ENCODE measurements at places on chromosomes 11 and 22.

DNA sequence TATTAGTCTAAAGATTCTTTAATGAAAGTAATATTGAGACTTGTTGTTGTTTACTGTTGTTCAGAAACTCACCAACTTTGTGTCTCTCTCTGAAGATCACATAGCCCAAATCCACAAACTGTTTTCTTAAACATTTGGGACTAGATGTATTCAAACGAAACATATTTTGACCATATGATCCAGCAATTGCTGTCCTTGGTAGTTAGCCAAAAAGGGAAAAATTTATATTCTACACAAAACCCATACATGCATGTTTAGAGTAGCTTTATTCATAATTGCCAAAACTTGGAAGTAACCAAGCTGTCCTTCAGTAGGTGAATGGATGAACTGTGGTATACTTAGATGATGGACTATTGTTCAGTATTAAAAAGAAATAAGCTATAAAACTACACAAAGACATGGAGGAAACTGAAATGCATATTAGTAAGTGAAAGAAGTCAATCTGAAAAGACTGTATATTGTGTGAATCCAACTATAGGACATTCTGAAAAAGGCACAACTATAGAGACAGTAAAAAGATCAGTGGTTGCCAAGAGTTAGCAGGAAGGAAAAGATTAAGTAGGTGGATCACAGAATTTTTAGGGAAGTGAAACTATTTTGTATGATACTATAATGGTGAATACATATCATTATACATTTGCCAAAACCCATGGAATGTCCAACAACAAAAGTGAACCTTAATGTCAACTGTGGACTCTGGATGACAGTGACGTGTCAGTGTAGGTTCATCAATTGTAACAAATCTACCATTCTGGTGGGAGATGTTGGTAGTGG lies 442.9 kb downstream of the INSC start:
- no peak for DNase-seq

DNA sequence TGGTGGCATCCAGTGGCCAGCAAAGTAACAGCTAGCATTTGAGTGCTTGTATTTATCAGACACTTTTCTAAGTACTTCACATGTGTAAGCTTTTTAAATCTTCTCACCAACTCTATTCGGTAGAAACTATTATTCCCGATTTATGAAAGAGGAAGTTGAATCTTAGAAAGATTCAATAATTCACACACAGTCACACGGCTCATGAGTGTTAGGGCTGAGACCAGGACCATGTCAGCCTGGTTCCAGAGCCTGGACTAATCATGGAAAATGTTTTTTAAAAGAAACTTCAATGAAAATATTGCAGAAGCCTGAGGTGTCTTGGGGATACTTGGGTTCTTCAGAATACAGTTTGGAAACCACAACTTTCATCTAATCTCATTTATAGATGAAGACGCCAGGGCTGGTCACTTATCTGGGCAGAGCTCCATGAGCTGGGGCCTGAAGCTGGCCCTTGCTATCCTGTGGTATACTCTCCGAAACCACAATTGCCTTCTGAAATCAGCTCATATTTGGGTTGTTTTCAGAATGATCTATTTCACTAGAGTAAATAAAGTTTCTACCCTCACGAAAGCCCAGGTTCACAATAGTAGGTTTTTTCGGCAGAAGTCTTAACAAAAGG lies 4.3 kb upstream of the CRTAM start:
- no peak for DNase-seq

- no peak for DNase-seq
Measured at GRCh38 chr11:21461701-21462100, 731.2 kb upstream of the ANO5 start.

- DNase-seq, result no peak
Measured at GRCh38 chr11:117482881-117483280, 155.2 kb downstream of the CEP164 start.

GRCh38 chr11:6992457-6993417 lies 27.4 kb downstream of the ZNF214 start:
- DNase-seq, result no peak

- DNase-seq, result no peak
Measured at GRCh38 chr11:17750013-17750800, 15.6 kb downstream of the KCNC1 start.

DNA sequence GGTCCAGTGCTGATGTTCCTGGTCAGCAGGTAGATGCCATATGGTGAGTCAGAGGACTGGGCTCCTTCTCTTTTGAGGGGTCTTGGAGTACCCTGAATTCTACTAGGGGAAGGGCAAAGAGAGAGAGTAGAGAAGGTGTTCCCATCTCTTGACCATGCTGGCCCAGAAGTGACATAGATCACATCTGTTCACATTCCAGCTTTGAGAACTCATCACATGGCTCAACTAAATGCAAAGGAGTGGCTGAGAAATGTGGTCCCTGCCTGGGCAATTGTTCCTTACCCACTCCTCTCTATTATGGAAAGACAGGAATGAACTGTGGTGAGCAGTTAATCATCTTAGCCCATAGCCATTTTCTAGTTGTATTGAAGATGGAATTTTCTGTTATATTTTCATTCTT lies 105.4 kb upstream of the TIMP3 start:
- DNase-seq, result no peak

- no peak for DNase-seq
Measured at GRCh38 chr11:113188371-113188834, 126.0 kb upstream of the TTC12 start.

DNA sequence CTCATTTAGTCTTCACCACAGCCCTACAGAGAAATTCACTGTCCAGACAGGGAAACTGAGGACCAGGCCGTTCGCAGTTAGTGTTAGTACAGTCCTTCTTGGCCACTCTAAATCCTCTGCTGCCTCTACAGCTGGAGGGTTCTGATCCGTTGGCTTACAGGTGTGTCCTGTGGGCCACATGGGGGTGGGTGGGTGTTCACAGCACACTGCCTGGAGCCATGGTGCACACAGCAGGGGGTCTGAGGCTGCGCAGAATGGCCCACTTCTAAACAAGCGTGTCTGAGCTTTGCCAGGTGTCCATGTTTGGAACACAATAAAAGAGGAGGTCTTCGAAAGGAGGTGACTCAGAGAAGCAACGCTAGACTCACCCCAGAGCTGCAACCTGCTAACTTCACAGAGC lies 249.0 kb downstream of the ST3GAL4 start:
- peak; percentile 38 for DNase-seq

DNA sequence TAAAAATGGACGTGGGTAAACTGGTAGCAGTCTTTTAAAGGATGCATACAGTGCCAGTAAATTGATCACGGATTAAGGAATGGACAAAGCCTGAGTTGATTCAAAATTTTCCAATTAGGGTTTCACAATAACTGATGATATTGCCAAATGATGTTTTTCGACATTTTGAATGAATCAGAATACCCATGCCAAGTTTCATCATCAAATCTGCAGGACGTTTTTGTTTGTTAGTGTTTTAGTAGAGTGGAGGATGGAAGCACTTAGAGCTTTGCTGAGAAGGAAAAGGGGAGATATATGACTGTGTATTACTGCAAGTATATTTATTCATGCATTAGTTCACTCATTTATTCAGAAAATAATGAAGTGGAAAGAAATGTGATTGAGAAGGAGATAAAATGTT lies 78.3 kb downstream of the SLC17A6 start:
- DNase-seq, result no peak

DNA sequence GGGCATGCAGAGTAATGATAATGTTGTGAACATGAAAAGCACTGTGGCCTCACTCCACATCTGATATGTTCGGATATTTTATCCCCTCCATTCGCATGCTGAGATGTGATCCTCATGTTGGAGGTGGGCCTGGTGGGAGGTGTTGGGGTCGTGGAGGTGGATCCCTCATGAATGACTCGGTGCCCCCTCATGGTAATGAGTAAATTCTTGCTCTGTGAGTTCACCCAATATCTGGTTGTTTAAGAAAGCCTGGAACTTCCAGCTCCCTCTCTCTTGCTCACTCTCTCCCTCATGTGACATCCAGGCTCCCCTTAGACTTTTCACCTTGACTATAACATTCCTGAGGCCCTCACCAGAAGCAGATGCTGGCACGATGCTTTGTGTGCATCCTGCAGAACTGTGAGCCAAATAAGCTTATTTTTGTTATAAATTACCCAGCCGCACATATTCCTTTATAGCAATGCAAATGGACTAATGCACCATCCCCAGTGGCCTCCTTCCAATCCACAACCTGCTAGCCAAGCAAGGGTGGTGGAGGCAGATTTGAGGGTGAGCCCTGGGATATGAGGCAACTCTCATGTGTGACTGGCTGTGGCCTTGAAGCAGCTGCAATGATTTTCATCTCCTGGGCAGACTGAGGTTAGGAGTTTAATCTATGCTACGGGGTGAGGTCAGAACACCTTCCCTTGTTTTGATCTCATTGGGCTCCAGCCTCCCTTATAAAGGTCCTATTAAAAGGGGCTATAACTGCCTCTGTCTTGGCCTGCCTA lies 276.5 kb downstream of the ETS1 start:
- no peak for DNase-seq

- DNase-seq, result peak; percentile 93
Measured at GRCh38 chr22:24592851-24593558, at the start of gene LRRC75B. LRRC75B (minus strand) TSS chr22:24593073; CDS start chr22:24593039, 34 bp downstream.

DNA sequence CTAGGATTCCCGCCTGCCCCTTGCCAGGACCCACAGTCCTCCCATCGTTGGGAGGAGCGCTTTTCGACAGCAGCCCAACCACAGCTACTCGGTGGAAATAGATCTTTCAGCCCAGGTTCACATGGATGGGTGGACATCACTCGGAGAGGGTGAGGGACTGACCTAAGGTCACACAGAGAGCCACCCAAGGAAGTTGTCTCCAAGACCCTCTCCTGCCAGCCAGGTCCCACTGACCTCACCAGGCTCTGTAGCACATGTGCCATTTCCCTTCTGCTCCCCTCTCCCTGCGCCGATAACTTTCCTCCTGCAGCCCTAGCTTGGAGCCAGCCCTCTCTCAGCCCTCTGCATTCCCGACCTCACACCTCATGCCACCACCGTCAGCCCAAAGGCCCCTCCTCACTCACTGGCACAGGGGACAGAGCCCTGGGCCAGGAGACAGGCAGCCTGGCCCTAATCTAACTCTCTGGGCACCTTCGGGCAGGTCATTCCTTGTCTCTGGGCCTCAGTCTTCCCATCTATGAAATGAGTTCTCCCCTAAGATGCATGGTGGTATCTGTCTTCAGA lies 4.7 kb downstream of the KCNJ4 start:
- no peak for DNase-seq

GRCh38 chr22:44112191-44112590 lies 68.5 kb upstream of the PARVG start:
- no peak for DNase-seq

GRCh38 chr11:19102521-19102900 lies 14.5 kb upstream of the ZDHHC13 start:
- no peak for DNase-seq

- no peak for DNase-seq
Measured at GRCh38 chr11:16787035-16787742, 48.7 kb downstream of the C11orf58 start.

DNA sequence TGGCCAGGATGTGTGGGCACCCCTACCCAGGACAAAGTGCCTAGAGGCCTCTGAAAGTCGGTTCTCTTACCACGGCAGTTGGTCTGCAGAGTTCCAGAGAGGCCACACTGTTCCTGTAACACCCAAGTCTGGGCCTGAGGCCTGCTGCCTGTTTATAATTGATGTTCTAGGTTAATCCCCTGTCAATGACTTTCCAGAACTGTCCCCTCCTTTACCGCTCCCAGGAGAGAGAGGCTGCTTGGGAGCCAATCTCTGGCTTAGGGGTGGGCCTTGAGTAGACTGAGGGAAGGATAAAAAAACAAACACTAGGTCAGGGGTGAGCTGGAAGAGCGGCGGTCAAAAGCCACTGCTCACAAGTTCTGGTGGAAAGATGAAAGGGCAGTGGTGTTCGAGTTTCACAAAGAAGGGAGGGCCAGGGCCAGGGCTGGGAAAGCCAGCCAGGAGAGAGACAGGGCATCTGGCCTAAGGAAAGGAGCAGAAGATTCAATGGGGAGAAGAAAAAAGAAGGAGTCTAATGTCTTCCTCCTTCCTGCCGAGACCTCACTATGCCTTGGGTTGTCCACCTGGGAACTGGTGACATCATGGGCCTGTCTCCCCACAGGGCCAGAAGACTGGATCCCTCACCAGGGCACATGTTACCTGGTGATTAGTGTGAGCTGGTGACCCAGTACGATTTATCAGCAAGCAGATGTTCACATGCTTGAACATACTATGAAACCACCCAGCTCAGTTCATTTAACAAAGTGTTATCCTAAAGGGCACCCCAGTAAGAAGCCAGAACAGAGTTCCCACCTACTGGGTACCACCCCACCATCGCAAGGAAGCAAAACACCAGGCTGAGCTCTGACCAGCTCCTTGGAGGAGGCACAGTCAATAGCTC lies 50.2 kb downstream of the PC start:
- no peak for DNase-seq

- no peak for DNase-seq
Measured at GRCh38 chr11:72615329-72615728, 58.9 kb downstream of the PDE2A start.

- DNase-seq, result no peak
Measured at GRCh38 chr11:32137263-32137662, 46.4 kb downstream of the RCN1 start.

DNA sequence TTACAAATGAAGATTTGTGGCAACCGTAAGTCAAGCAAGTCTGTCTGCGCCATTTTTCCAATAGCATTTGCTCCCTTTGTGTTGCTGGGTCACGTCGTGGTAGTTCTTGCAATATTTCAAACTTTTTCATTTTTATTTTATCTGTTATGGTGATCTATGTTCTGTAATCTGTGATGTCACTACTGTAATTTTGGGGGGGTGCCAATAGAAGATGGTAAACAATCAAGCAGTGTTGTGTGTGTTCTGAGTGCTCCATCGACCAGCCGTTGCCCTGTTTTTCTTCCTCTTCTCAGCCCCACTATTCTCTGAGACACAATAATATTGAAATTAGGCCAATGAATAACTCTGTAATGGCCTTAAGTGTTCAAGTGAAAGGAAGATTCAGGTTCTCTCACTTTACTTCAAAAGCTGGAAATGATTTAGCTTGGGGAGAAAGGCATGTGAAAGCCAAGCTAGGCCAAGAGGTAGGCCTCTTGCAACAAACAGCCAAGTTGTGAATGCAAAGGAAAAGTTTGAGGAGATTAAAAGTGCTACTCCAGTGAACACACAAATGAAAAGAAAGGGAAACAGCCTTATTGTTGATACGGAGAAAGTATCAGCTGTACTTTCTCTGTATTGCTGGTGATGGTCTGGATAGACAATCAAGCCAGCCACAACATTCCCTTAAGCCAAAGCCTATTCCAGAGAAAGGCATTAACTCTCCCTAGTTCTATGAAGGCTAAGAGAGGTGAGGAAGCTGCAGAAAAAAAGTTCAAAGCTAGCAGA lies 7.5 kb downstream of the ZC3H12C start:
- no peak for DNase-seq

All from suprapubic skin (tissue), 4 donors.